Muscle of leg (tissue), 16 donors: ENCODE measurements at places on chromosomes 1 and 21.

DNA sequence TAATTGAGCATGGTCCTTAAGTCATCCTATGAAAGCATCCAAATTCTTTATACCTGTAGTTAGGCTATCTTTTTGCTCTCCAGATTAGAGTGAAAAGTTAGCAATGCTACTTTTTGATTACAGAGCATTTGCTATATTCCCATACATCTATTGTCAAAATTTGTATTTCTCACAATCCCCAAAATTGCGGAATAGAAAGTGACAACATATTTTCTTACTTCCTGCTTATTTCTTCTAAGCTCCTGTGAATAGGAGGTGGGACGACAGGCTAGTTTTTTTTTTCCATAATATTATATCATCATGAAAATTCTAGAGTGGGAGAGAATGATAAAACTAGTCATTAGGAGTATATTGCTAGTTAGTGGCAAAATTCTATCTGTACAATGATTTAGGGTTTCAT is 264.0 kb upstream of the DPYD start:
- no peak for DNase-seq

DNA sequence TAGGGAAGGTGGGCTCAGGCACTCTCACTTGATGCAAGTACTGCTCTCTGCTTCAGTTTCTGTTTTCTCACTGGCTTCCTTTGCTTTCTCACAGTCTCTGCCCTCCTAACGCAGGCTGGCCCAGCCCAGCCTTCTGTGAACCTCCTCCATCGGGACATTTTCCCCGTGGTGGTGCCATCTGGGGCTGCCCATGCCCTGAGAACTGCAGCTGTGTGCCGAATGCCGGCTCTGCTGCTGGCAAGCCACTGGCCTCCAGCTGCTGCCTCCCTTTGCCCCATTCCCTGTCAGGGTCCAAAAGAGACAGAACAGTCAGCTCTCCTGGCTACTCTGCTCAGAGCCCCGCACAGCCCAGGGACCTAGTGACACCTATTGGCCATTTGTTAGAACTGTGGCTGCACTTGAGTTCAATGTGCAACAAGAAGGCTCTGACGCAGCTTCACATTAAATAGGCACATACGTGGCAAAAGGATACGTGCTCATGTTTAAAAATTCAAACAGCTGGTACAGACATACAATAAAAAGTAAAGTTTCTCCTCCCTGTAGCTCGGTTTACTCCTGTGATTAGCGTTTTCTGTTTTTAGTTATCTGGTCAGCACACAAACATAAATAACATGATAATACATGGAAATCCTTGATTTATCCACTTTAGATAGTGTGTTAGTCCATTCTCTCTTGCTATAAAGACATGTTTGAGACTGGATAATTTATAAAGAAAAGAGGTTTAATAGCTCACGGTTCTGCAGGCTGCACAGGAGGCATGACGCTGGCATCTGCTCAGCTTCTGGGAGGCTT is 46.6 kb downstream of the FCRL5 start:
- peak; percentile 69 for DNase-seq

DNA sequence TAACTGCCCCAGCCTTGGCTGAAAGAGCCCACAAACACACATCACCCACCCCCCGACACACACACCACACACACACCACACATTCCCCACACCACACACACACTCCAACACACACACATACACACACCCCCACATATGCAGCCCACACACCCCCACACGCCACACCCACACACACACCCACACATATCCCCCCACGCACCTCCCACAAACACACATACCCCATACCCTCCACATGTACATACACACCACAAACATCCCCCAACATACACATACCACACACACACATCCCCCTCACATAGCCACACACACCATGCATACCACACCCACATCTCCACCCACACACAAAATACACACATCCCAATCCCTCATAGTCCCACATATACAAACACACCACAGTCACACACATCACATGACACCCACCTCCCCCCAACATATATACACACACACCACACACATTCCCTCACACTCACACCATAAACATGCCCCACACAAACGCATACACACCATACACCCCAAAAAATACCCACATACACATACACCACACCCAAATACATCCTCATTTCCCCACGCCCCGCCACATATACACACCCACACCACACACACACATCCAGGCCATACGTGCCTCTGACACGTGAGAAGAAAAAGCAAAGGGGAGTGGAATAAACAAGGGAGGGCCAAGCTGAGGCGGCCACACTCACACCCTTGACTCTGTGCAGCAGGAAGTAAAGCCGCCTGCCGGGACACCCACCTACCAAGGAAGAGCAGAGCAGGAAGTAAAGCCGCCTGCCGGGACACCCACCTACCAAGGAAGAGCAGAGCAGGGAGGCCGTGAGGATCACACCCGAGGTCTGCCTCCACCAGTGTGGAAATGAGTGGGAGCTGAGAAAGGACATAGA is 53.7 kb downstream of the HSF2BP start:
- no peak for DNase-seq

DNA sequence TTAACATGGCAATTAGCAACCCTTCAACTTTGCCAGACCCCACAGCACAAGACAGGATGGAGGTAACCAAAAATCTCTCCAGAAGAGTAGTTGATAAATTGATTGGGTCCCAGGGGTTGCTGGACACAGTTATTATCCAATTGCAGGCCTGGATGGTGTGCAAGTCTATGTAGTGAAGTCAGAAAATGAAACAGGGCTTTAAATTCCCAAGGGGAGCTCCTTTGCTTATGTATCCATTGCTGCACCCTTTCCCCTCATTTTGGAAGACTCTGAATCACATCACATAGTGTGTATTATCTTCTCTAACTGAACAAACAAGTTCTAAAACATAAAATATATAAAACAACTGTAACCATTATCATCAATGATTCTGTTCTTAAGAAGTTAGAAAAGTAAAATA is 550.2 kb downstream of the LMO4 start:
- DNase-seq: no peak

DNA sequence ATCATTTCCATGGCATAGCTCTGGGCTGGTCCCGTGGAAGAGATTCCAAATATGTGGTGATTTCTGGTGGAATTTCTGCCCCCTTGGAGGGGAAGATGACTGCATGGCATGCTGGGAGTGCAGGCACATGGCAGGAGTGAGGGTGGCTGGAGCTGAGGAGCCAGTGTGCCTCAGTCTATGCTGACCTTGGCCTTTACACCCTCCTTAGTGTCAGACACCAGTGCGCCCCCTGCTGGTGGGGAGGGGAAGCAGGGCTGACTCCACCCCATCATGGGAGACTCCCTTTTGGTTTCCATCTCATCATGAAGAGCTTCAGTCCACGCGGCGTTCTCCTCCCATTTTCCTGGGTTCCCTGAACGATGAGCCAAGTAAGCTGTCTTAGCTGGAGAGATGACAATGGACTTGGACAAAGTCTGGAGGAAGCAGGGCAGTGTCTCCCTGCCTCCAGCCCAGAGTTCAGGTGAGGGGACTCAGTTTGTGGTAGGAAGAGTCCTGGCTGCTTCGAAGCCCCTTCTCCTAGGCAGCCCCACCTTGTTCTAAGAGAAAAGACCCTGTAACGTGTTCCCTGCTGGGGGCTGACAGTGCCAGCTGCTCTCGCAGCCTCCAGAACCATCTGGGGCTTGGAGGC is 10.3 kb downstream of the ALX3 start:
- DNase-seq: no peak

- peak; percentile 63 for DNase-seq
These were observed 242.3 kb downstream of the LMX1A start for GRCh38 chr1:165114022-165114888.

DNA sequence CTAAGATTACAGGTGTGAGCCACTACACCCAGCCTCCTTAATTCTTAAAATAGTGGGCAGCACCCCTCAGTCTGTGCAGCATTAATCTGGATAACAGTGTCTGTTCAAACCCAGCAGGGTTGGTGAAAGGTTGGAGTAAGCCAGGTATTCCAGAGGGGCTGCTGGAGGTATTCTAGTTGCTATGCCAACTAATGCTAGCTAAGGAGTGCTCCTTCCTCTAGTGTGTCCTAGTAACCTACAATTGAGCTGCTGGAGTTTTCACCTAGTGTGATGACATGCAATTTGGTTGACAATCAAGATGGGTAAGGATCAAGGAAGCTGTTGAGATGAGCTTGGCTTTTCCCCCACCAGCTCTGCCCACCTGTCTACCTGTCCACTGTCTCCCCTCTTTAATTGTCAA is 100.2 kb upstream of the IPO9 start:
- no peak for DNase-seq

GRCh38 chr1:95179205-95179986 is 54.6 kb upstream of the RWDD3 start:
- no peak for DNase-seq

DNA sequence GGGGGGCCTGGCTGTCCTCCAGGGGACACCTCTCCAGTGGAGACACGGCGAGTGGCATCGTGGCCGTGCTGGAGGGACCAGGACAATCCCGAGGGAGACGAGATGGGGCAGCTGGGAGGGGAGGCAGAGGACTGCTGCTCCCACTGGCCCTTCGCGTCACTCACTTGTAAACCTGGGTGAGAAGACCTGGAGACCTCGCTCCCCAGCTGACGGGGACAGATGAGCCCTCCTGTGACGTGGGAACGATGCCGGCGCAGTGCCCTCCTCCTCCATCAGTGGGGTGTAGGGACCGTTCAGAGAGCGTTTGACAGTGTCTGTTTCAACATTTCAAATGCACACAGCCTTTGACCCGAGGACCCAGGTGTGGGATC is 4.6 kb downstream of the SPATC1L start:
- DNase-seq: no peak
